ENCODE measurements at places on chromosomes 5 and 9. TPM values are rescaled to one million over a fixed set of nuclear protein-coding genes. Genes with fewer than 3 reads are reported as not detected.

DNA sequence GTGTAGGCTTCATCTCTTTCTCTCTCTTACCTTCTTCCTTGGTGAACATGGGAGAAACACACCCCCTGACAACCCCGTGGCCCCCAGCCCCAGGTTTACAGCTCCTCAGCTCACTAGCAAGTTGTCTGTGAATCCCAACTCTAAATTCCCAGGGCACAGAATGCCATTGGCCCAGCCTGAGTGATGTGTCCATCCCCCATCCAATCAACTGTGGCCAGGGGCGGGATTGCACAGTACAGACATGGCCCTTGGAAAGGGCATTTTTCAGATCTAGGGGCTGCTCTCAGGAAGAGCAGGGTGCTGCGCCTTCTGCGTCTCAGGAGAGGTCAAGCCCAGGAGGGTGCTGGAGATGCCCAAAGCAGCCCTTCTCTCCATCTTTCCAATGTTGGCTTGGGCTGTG, 48.2 kb upstream of the ASS1 start:
- no peaks in the 10 kb centered on the region for H3K4me1 ChIP-seq
- H3K27ac ChIP-seq = no peak overlapping the region
- DNase-seq = no peak
- H3K4me3 ChIP-seq = no peak overlapping the region
- peaks cover 6% of the 10 kb centered on the region for H3K27me3 ChIP-seq

DNA sequence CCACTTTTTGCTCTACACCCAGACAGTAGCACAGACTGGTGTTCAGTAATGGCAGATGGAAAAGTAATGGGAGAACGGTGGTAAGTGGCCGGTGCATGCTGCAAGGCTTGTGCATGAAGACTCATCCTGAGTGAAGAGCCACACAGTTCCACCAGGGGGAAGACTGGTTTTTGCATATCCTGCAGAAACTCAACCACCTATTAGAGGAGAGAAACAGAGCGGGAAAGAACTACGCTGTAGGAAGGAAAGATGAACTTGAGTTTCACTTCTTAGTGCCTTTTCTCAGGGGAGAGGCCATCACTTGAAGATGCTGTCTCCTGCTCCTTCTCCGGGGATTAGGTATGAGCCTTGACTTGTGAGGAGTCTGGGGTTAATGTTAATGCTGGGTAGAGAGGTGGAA, 9.4 kb upstream of the PRSS3 start:
- H3K4me3 ChIP-seq = no peak overlapping the region
- H3K27me3 ChIP-seq = peaks cover 4% of the 10 kb centered on the region
- H3K36me3 ChIP-seq = no peaks in the 10 kb centered on the region
- DNase-seq = no peak

DNA sequence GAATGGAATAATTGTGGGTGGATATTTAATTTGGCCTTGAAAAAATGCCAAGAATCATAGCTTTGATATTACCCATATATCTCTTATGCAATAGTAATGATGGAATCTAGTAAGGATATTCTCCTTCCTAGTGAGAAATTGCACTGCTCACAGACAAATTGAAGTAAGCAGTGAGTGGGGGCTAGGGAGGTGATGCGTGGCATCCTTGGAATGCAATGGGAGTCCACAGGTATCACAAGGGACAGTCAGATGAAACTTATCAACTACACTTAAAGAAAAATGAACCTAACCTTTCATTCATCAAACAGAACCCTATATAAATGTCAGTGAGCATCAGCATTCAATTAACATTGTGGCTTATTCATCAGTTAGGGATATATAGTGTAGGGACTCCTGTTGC, 57.8 kb downstream of the IZUMO3 start:
- no peak overlapping the region for H3K4me3 ChIP-seq
- DNase-seq = no peak
- H3K27ac ChIP-seq = no peak overlapping the region
- no peaks in the 10 kb centered on the region for H3K4me1 ChIP-seq
- no peaks in the 10 kb centered on the region for H3K36me3 ChIP-seq
- H3K27me3 ChIP-seq = no peaks in the 10 kb centered on the region

The SPINK13 gene
- not detected for total RNA-seq

DNA sequence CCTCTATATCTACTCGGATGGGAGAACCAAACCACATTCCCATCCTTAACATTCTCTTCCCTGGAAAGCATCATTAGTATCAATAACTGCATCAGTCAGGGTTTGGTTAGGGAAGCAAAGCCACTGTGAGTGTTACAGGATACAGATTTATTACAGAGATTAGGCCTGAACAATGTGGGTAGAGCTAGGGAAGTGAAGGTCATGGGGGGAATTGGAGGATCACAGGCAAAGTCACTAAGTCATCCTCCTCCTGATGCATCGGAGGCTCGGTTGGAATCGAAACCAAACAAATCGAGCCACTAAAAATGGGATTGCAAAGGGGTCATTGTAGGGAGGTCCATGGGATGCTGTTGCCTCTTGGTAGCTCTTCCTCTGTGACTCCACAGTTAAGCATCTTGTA, 61.8 kb upstream of the ZBTB43 start:
- no peak for DNase-seq
- peaks cover 28% of the 10 kb centered on the region for H3K4me1 ChIP-seq
- no peaks in the 10 kb centered on the region for H3K36me3 ChIP-seq
- H3K4me3 ChIP-seq = no peak overlapping the region

The NR2F1 gene
- not detected for total RNA-seq

The PCDHB16 gene
- not detected for total RNA-seq

The OTULIN gene
- 94.0 TPM for total RNA-seq

The PPP3R2 gene
- not detected for total RNA-seq

- H3K4me1 ChIP-seq = peaks cover 5% of the 10 kb centered on the region
- H3K27me3 ChIP-seq = peaks cover 14% of the 10 kb centered on the region
- DNase-seq = no peak
- no peak overlapping the region for H3K27ac ChIP-seq
- H3K36me3 ChIP-seq = no peaks in the 10 kb centered on the region
These were observed 35.7 kb downstream of the SLC6A3 start for GRCh38 chr5:1409381-1410110.

GRCh38 chr5:140018517-140018916, 24.6 kb downstream of the NRG2 start:
- H3K27me3 ChIP-seq = peaks cover 11% of the 10 kb centered on the region
- no peak overlapping the region for H3K4me3 ChIP-seq

The PFN3 gene
- not detected for total RNA-seq

GRCh38 chr5:160082614-160083500, 36.4 kb downstream of the PWWP2A start:
- H3K27me3 ChIP-seq = no peaks in the 10 kb centered on the region
- H3K36me3 ChIP-seq = peaks cover 22% of the 10 kb centered on the region
- peaks cover 2% of the 10 kb centered on the region for H3K4me1 ChIP-seq
- no peak for DNase-seq
- H3K27ac ChIP-seq = no peak overlapping the region
- H3K4me3 ChIP-seq = no peak overlapping the region

DNA sequence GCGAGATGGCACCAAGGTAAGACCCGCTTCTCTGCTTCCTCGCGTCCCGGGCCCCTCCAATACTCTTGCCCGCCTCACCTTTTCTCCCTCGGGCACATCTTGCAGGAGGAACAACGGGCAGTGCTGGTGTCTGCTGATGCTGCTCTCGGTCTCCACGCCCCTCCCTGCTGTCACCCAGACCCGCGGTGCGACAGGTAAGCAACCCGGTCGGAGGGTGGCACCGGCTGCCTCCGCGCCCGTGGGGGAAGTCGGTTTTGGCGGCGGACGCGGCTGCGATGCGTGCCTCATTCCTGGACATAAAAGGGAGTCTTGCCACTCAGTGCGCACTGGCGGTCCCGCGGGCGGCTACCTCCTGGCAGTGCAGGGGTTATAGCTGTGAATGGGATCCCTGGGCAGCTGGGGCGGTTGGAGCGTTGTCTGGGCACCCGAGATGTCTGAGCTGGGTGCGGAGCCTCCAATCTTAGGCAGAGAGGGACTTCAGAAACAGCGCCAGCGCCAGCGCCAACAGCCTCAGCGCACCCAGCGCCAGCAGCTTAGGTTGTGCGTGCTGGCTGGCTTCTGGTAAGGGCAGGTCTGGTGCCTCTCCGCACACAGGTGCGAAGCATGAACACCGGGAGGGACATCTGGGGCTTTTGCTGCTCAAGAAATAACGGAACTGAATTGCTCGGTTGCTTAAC, 488 bp downstream of the COL15A1 start:
- peaks cover 65% of the 10 kb centered on the region for H3K27me3 ChIP-seq
- no peak for DNase-seq
- no peaks in the 10 kb centered on the region for H3K36me3 ChIP-seq
- peaks cover 15% of the 10 kb centered on the region for H3K4me1 ChIP-seq
- H3K27ac ChIP-seq = no peak overlapping the region

- DNase-seq = no peak
- H3K27ac ChIP-seq = no peak overlapping the region
- H3K4me1 ChIP-seq = no peaks in the 10 kb centered on the region
These were observed 27.4 kb upstream of the KIF12 start for GRCh38 chr9:114126247-114127060.

The EPB41L4B gene
- 5.3 TPM for total RNA-seq

The INSL4 gene
- total RNA-seq = not detected

DNA sequence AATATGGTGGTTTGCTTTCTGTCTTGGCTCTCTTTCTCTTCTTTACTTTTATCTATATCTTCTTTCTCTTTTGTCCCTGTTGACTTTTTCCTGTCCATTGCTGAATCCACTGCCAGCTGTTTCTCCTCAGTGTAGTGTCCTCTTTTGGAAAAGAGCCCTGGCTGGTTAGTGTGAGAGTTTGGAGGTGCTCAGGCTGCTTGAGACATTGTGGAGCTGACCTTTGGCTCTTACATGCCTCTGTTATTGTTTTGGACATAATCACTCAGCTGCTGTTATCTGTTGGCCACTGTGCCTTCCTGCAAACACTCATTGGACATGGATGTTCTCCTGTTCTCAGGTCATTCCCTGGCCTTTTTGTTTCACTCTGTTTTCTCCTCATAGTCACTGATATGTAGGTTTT, 295.4 kb upstream of the RIOK2 start:
- no peak overlapping the region for H3K4me3 ChIP-seq
- no peak for DNase-seq
- no peaks in the 10 kb centered on the region for H3K36me3 ChIP-seq
- H3K27ac ChIP-seq = no peak overlapping the region
- H3K4me1 ChIP-seq = no peaks in the 10 kb centered on the region

GRCh38 chr5:124552526-124552925, 193.9 kb downstream of the ZNF608 start:
- H3K27me3 ChIP-seq = no peaks in the 10 kb centered on the region
- H3K27ac ChIP-seq = no peak overlapping the region
- no peak for DNase-seq
- no peaks in the 10 kb centered on the region for H3K36me3 ChIP-seq
- H3K4me3 ChIP-seq = no peak overlapping the region
- H3K4me1 ChIP-seq = peaks cover 6% of the 10 kb centered on the region

GRCh38 chr9:13383216-13383615, 103.7 kb upstream of the MPDZ start:
- H3K4me3 ChIP-seq = no peak overlapping the region
- no peaks in the 10 kb centered on the region for H3K27me3 ChIP-seq
- no peak for DNase-seq
- H3K27ac ChIP-seq = no peak overlapping the region
- no peaks in the 10 kb centered on the region for H3K4me1 ChIP-seq
- H3K36me3 ChIP-seq = no peaks in the 10 kb centered on the region

DNA sequence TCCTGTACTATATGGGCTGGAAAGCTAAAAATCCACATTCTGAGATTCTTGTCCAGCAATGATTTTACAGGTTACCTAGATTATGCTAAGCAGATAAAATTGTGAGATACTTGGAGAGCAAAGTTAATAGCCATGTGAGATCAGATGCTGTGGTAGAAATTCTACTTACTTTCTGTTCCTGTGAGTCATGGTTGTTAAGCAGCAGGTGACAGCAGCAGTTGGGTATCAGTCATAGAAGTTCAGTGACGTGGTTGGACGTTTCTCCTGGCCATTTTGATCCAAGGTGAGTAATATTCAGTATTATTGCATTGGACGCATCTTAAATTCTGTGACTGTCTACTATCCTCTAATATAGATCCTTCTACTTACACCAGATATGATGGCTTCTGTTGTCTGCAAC, 524.5 kb downstream of the TMEM38B start:
- no peaks in the 10 kb centered on the region for H3K27me3 ChIP-seq
- H3K4me3 ChIP-seq = no peak overlapping the region
- H3K4me1 ChIP-seq = no peaks in the 10 kb centered on the region
- DNase-seq = no peak

The PPP2R2B gene
- total RNA-seq = not detected

The SV2C gene
- not detected for total RNA-seq

The EDIL3 gene
- not detected for total RNA-seq

The SCGB3A2 gene
- total RNA-seq = not detected

The KDM3B gene
- 85.5 TPM for total RNA-seq

DNA sequence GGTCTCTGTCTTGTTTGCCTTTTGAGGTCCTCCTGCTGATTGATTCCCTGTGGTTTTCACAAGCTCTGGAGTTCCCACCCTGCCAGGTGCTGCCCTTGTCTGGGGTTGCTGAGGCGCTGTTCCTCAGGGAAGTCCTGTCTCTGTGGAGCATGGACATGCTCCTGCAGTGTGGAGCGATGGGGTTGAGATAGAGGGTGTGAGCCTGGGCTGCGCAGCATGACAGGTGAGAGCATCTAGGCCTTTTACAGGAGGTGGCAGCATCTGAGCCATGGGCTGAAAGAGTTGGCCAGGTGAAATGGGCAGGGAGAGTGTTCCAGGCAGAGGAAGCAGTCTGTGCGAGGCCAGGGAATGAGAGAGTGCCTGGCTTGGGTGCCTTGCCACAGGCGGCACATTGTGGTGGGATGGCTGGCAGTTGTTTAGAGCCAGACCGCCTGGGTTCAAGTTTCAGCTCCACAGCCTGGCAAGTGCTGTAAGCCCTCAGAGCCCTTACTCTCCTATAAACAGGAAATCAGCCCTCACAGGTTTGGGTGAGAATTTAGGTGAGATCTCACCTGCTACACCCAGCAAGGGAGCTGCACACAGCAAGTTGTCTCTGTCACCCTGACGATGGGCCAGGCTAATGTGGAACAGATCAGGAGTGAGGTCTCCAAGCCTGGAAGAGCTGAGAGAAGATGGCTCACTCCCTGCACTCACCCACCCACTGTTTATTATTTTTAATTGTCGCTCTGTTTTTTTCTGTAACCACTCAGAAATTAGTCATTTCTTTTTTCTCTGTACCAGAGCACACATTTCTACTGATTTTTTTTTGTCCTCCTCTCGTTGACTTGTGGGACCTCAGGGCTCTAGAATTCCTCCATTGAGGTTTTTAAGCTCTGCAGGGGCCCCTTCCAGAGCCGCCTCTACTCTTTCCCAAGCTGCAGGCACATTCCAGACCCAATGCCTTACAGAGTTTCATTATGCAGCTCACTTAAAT, 19.6 kb downstream of the TCOF1 start:
- DNase-seq = no peak
- no peak overlapping the region for H3K4me3 ChIP-seq
- H3K27me3 ChIP-seq = no peaks in the 10 kb centered on the region
- H3K36me3 ChIP-seq = peaks cover 96% of the 10 kb centered on the region

All from activated B cell treated with CpG ODN at 0.5 μM for 24 hours (primary cell).